ENCODE measurements at places on chromosomes 12 and 14.
A peak's percentile ranks its signal among the peaks of the same experiment; 100 is the strongest.

DNA sequence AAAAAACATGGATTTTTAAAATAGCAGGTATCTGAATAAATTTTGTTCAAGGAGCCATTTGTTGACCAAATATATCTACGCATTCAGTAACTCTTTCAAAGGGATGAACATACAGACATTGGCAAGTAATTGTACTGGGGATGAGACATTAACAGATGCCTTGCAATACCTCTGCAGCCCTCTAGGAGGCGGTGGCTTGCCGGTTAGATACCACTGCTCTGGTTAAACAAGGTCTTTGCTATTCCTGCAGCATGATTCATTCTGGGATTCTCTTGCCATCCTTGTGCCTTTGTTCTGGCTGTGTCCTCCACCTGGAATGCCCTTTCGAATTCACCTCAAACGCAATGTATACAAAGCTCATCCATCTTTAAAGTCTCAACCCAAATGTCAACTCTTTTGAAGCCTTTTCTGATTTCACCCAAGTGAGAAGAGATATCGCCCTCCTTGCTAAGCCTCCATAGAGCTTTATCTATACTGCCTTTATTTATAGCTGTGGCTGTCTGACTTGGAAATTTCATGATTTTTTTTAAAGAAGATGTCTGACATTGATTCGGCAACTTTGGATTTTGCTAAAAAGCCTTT lies 131.0 kb upstream of the SRRM4 start:
- peak; percentile 32 for DNase-seq

- no peak for DNase-seq
These were observed 159.9 kb downstream of the DUSP6 start for GRCh38 chr12:89192429-89192828.

DNA sequence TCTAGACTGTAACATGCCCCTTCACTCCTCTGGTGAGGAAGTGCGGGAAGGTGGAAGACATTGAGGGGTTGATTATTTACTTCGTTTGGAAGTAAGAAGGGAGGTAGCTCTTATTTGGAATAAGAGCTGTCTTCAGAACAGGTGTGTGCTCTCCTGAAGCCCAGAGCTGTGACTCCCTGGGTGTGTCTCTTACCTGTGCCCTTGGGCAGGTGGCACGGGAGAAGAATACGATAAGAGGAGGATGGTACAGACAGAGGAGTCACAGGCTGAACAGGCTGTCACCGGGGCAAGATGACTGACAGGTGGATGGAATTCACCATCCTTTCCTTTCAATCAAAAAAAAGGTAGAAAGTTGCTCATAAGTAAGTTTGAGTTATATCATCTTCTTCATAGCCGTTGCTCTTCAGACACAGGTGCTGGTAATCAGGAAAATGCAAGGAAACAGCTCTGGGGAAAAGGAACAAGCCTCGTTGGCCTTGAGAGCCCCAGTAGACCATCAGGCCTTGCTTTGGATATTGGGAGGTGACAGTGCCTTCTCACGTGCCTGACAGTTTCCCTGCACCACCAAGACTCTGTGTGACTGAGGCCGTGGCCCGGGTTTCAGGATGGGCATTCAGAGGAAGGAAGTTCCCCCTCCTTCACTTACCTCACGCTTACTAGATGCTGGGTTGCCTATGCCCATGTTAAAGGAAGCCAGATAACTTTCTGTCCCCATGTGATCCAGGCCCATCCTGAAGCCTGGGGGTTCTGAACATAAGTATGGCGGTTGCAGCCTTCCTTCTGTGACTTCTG lies 120.4 kb downstream of the ETV6 start:
- peak; percentile 49 for DNase-seq

DNA sequence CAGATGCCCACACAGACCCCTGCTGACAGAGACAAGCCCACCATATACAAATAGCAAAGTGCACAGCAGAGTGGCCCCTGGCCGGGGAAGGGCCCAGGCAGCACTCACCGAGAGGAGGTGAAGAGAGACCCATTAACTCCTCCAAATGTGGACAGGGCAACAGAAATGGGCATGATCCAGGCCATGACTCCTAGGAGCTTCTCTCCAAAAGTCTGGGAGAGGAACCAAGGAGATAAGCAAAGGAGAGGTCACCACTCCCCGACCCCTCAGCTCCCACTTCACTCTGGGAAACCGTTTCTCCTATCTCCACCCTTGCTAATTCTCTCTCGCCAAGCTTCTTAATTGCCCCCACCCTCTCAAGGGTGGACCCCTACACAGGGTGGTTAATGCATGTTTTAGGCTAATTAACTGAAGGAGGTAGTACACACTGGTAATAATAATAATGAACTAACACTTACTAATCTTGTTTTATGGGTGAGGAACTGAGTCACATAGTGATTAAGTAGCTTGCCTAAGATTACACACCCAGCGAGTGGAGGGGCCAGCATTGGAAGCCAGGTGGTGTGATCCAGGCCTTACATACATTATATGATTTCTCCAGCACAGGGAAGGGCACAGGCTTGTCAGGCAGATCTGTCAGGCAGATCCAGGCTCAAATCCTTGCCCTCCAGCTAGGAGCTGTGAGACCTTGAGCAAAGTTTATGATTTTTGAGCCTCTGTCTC lies 18.9 kb upstream of the CEBPE start:
- no peak for DNase-seq

All from activated CD4-positive, alpha-beta memory T cell treated with anti-CD3 and anti-CD28 coated beads for 36 hours (primary cell).